Skin of body (tissue), 3 donors: ENCODE measurements at places on chromosomes 12 and 14. TPM values are rescaled to one million over a fixed set of nuclear protein-coding genes. Genes with fewer than 3 reads are reported as not detected.
A peak's percentile ranks its signal among the peaks of the same experiment; 100 is the strongest.

DNA sequence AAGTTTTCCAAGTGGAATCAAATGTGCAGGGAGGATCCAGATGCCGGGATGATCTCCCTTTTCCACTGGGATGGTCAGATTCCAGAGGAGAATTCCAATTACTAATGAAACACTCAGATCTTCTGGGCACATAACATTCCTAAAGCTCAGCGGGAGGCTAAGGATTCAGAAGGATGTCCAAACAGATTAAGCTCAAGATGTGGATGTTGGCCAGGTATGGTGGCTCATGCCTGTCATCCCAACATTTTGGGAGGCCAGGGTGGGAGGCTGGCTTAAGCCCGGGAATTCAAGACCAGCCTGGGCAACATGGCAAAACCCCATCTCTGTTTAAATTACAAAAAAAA, 62.0 kb upstream of the PNMA1 start:
- DNase-seq, result peak; percentile 30

DNA sequence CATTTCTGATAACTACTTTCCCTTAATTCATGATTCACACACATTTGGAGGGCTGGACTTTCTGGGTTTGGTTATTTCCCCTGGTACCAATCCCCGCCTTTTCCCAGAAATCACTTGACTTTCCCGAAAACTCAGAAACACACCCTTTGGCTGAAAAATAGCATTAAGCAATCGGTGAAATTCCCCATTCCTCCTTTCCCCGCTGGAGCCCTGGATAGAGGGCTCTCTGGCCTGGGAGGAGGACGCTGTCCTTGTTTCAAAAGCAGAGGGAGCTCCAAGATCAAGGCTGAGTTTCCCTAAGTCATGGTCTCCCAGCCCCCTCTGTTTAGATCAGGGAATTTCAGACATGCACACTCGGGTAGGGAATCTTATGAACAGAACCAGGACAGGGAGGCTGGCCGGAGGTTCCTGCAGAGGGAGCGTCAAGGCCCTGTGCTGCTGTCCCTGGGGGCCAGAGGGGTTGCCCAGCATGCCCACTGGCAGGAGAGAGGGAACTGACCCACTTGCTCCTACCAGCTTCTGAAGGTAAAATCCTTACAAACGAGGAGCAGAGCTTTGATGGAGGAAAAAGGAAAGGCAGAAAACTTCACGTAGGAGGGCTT, at the start of gene C1S:
Gene C1S, plus strand, starts transcription at position 366 of the 602 bp plus-strand sequence. CDS start 1,195 bp downstream, outside the sequence.
- DNase-seq, result peak; percentile 91

NTF3 gene
- total RNA-seq, result 4.7 TPM

CLECL1 gene
- total RNA-seq, result not detected

DNA sequence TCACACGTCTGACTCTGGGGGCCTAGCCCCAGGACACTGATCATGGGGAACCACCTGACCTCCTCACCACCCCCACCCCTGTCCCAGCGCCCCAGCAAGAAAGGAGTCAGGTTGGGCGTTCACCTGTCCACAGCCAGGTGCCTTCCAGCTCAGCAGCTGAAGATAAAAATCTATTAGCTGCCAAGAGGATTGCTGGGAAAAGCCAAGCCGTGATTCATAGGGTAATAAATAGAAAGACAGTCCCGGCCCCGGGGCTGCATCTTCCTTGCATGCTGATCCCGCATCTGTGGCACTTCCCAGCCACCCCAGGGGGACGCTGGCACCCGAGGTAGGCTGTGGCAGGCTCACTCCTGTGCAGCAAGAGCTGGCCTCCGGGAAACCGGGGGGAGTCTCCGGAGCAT, 70.2 kb upstream of the NCOR2 start:
- DNase-seq, result no peak

SMIM41 gene
- total RNA-seq, result not detected

- peak; percentile 31 for DNase-seq
Measured at GRCh38 chr12:127685931-127686330, 581.0 kb upstream of the TMEM132C start.

GRCh38 chr12:38905480-38906351, at the start of gene CPNE8:
Gene CPNE8, minus strand, starts transcription at chr12:38905591. Its CDS starts 57 bp downstream, at chr12:38905534.
- DNase-seq, result peak; percentile 28

DNA sequence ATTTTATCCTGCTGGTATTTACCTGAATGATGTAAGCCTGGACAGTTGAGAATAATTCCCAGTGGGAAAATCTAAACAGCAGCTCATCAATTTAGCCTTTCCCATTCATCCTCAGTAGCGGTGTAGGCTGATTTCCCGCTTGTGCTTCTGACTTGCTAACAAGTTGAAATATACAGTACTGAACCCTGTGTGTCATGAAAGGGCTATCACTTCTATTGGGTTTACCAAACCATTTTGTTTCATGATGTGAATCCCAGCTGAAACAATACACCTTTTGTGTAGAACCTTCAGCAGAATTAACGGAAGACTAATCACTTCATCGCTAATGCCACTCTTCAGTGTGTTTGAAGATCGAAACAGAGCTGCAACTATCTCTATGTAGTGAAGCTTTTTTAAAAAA, 88.4 kb downstream of the POLR3B start:
- no peak for DNase-seq

AQP2 gene
- total RNA-seq, result not detected

DNA sequence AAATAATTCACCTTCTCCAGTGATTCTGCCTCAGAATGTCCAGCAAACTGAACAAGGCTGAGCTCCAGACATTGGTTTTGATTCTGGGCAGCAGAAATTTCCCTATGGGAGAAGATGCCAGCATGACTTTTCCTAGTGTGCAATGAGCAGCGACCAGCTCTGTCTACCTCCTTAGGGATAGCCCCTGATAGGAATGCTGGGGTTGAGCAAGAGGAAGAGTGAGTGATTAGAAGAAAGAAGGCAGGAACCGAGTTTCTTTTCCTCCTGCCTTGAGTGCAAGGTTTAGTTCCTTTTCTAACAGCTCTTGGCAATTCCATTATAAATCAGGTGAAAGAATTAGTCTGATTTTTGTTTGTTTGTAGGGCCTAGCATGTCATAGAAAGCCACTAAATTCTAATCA, 379.0 kb downstream of the DAD1 start:
- DNase-seq, result no peak

DNA sequence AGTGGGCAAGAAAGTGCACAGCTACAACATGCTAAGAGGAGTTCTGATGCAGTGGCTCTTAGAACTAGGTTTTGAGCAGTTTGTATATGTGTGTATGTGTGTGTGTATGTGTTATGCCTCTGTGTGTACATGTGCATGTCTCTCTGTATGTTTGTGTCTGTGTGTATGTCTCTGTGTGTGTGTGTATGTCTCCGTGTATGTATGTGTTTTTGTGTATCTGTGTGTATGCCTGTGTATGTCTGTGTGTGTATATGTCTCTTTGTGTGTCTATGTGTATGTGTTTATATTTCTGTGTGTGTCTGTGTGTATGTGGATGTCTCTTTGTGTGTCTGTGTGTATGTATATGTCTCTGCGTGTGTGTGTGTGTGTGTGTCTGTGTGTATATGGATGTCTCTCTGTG, 139.6 kb downstream of the C12orf75 start:
- no peak for DNase-seq

- no peak for DNase-seq
Measured at GRCh38 chr14:96051642-96052540, 12.7 kb downstream of the C14orf132 start.

SLC5A8 gene
- total RNA-seq, result 1.7 TPM

GRCh38 chr14:47252802-47253201, 422.6 kb downstream of the MDGA2 start:
- DNase-seq, result no peak

SUOX gene
- total RNA-seq, result 6.8 TPM

DNA sequence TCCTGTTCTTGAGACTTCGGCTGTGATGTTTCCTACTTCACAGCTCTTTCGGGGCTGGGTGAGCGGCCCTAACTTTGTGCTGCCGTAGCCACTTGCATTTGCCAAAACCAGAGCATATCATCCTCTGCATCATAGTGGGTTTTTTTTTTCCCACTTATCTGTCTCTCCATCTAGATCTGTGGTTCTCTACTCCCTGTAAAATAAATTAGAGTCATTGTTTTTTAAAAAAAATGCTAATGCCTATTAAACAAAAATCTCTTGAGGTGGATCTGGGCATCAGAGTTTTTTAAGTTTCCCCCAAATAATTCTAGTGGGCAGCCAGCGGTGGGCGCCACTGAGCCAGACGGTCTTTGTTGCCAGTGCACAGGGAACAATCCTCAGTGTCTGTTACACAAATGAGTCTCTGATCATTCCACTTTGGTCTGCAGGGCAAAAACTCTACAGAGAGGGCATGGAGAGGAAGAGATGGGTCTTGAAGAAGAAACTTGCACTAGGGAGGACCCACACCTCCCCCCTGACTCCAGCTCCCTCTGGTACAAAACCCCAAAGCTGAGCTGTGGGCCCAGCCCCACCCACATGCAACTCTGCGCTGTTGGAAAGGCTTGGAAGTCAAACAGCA, 62.4 kb upstream of the BCL2L14 start:
- DNase-seq, result no peak

- no peak for DNase-seq
Measured at GRCh38 chr12:99957866-99958466, 26.8 kb downstream of the ANKS1B start.

GRCh38 chr14:97393244-97393643, 596.1 kb downstream of the VRK1 start:
- no peak for DNase-seq

C12orf54 gene
- total RNA-seq, result not detected

STAB2 gene
- total RNA-seq, result 6.3 TPM

GRCh38 chr12:96198965-96199364, 4.8 kb downstream of the ELK3 start:
- DNase-seq, result no peak

COCH gene
- total RNA-seq, result 7.9 TPM

- DNase-seq, result no peak
Measured at GRCh38 chr12:94898388-94898787, 105.1 kb downstream of the NDUFA12 start.

DNA sequence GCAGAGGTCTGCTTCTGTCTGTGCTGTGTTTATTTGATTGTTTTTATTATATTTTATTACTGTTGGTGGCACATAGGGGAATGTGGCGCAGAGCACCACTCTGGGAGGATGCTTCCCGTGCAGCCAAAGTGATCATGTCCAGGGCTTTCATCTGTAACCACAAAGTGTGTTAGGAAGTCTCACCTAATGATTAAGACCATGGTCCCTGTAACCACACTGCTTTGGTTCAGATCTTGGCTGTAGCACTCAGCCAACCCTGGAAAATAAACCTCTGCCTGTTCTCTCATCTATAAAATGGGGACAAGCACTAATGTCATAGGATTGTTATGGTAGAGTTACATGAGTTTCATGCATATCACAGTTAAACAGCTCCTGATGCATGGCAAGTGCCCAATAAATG, 1.9 kb downstream of the RESF1 start:
- no peak for DNase-seq

ESPL1 gene
- total RNA-seq, result 5.6 TPM

GRCh38 chr12:109777544-109777943, 55.7 kb downstream of the TRPV4 start:
- DNase-seq, result no peak

C3AR1 gene
- total RNA-seq, result 8.5 TPM

GPR132 gene
- 1.6 TPM for total RNA-seq

- no peak for DNase-seq
Measured at GRCh38 chr12:16619537-16619936, 13.6 kb upstream of the LMO3 start.

FAM186B gene
- total RNA-seq, result 0.59 TPM

- peak; percentile 2 for DNase-seq
Measured at GRCh38 chr12:15728118-15728598, 61.0 kb downstream of the EPS8 start.

DNA sequence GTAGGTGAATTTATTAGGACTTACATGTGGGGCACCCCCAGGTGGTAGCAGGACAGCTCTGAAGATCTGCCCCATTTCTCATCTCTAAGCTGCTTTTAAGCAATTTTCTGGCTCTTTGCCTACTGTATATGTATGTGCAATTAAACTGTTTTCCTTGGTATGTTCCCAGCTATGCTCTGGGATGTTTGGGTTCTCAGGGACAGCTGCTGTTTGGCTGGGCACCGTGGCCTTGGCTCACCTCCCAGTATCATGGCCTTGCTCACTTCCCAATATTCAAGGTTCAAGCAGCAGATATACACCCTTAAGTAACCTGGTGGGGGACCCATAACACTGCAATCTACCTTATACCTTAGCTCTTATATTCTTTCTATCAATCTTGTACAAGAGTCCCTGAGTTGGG, 53.7 kb upstream of the KITLG start:
- no peak for DNase-seq

- peak; percentile 66 for DNase-seq
Measured at GRCh38 chr14:62162998-62163589, 400.9 kb downstream of the SNAPC1 start.

DHRS1 gene
- total RNA-seq, result 17.9 TPM

DNA sequence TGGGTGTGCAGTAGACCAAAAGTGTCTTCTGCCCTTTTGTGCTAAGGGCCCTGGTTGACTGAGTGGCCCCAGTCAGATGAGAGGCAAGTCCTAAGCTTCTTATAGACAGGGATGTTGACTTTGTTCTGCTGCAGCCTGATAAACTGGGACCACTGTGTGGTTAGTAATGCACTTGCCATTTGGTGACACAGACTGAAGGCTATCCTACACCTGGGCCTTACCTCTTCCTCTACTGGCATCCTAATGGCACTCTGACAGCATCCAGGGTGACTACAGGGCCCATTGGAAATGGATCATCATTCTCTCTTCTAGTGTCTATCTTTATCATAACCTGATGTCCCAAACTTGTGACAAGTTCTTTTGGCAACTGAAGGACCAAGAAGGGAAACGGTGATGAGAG, 3.3 kb downstream of the SDR39U1 start:
- DNase-seq, result peak; percentile 20

DNA sequence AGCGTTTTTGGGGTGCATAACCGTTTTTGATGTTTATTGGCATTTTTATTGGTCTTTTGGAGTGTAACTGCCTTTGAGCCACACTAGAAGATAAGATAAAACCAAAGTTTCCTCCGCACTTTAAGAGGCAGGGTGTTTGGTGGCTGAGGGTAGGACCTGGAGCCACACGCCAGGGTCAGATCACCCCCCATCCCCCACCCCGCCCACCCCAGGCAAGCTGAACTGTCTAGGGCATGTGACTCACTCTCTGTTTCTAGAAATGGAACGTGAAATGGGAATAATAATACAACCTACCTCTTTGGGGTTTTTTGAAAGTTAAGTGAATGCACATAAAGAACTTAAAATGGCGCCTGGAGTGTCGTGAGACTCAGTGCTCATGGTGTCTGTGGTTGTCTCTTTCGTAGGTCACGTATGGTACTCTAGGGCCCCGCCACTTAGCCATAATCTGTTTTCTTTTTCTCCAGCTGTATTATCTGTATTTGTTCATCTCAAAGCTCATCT, 56.0 kb downstream of the PPP2R5C start:
- DNase-seq, result no peak

SLCO1A2 gene
- not detected for total RNA-seq

OR11H7 gene
- total RNA-seq, result not detected

DNA sequence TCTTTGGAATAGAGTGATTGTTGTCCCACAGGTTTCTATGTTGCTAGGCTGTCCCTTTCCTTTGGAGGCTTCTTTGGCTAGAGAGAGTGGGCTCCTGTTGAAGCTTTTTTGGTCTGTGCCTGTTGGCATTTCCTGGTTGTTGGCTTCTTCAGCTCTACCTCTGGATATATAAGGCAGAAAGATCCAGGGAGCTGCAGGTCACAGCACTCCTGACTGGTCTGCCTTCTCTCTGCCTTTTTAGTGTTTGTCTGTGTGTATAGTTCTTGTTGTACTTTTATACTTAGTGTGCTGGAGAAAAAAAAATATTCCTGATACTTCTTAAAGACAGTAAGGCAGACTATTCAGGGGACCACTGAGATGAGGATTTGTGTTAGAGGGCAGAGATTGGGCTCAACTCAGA, 202.7 kb downstream of the FBXL14 start:
- no peak for DNase-seq

- no peak for DNase-seq
Measured at GRCh38 chr14:20383032-20383431, 30.3 kb downstream of the TEP1 start.
